ENCODE measurements at places on chromosomes 1 and 21.
A peak's percentile ranks its signal among the peaks of the same experiment; 100 is the strongest.

DNA sequence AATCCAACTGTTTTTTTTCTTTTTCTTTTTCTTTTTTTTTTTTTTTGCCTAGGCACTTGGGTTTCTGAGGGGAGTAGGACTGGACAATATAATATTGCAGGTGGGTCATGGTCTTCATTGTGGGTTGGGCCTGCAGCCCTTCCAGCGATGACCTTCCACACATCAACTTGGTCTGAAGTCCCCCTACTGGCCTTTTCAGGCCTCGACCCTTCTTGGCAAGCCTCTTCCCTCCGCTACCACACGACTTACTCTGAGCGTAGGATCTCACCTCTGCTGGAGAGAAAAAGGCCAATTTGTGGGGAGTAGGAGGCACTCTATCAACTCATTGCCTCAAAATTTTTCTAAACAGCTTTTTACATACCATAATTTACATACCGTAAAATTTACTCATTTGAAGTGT lies 51.1 kb upstream of the GRIK3 start:
- no peak for DNase-seq

- no peak for DNase-seq
These were observed 35.4 kb upstream of the SRSF10 start for GRCh38 chr1:24015221-24016210.

- no peak for DNase-seq
These were observed 4.6 kb downstream of the SNX27 start for GRCh38 chr1:151616505-151616849.

DNA sequence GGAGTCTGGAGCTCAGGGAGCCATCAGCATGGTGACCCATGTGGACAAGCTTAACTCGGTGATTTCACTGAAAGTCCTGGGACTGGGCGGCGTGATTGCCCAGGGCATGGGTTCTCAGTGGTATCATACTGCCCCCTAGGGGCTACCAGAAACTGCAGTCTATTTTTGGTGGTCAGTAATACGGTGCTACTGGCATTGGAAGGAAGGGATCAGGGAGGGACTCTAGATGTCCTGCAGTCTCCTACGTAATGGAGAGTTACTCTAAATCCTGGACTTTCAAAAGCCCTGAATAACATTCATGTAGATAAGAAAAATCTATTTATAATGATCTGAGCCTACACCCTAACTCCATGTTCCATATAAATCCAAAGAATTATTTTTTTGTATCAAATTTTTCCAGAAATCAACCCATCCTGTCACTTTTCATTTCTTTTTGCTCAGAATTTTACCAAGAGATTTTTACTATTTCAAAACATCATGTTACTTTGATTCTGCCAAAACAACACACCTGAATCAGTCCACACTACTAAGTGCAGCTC lies 37.3 kb downstream of the PABPC4 start:
- peak; percentile 66 for DNase-seq

GRCh38 chr1:228784181-228784580 lies 48.9 kb downstream of the RHOU start:
- DNase-seq = no peak

- no peak for DNase-seq
These were observed 87.1 kb upstream of the LYST start for GRCh38 chr1:235953801-235954200.

- no peak for DNase-seq
These were observed 27.0 kb downstream of the NVL start for GRCh38 chr1:224302947-224303346.

DNA sequence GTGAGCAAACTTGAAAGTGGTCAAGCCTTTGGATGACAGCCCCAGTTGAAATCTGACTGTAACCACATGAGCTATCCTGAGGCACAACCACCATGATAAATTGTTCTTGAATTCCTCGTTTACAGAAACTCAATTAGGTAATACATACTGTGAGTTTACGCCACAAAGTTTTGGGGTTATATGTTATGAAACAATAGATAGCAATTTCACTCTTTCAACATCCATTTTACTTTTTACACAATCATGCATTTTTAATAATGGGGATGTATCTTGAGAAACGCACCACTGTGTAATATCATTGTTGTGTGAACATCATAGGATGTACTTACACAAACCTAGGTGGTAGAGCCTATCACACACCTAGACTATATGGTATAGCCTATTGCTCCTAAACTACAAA lies 35.4 kb downstream of the OR2C3 start:
- DNase-seq = no peak

DNA sequence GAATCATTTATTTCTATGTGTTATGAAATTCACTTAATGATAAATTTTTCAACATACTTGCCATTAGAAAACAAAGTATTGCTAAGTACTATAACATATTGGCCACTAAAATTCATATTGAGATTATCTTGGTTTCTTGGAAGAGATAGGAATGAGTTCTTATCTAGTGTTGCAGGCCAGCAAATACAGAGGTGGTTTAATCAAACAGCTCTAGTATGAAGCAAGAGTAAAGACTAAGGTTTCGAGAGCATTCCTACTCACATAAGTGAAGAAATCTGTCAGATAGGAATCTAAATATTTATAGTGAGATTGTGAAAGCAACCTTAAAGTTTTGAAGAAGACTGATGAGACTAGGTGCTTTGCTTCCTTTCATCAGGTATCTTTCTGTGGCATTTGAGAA lies 37.9 kb upstream of the FOXE3 start:
- no peak for DNase-seq

- DNase-seq = no peak
These were observed 385.5 kb downstream of the SMYD3 start for GRCh38 chr1:246121533-246121932.

DNA sequence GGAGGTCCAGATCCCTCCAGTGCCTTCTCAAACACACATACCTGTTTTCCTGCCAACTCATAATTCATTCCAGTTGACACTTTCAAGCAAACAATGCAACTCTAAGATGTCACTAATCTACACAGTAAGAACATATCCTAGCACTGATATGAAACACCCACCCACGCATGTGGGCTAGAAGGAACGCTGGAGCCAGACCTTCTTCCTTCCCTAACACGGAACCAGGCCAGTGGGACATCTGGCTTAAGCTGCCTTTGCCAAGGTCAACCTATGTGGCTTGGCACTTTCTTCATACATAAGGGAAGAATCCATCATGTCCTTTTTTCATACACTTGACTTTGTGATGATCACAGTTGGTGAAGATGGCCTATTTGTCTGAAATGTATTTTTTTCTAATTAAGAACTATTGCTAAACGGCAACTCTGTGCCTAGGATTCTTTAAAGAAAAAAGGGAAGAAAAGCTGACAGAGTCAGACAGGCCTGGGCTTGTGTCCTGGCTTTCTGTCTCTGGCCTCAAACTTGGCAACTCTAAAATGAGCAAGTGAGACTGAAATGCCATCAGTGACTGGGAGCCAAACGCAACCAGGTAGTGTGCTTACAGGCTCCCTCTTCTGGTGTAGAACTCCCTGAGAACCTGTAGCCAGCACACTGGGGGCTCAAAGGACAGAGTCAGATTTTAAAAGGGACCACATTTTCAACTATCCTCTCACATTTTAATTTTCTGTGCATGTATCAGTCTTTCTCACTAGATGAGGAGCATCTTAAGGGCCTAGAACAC lies 92.6 kb upstream of the BEND5 start:
- DNase-seq = no peak

- no peak for DNase-seq
These were observed 53.4 kb upstream of the RGS18 start for GRCh38 chr1:192104852-192105251.

- no peak for DNase-seq
These were observed 582.2 kb upstream of the ADGRL4 start for GRCh38 chr1:79588719-79589118.

GRCh38 chr1:227885135-227885647 lies 62.5 kb downstream of the WNT9A start:
- DNase-seq = no peak

DNA sequence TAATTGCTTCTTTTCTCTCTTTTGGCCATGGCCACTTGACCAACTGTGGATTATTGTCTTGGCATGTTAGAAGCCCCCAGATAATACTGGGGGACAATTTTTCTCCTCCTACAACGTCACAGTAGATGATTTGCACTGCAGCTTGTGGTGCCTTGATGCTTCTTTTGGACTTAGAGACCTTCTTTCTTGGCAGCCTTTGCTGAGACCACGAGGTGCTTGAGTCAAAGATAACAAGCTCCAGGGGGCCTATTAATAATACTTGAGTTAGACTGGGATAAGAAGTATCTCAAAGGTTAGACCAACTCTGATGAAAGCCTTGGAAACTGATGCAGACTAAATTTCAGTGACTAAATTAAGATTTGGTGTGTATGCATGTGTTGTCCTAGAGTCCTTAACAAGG lies 3.2 kb downstream of the PPP1R12B start:
- DNase-seq = no peak

DNA sequence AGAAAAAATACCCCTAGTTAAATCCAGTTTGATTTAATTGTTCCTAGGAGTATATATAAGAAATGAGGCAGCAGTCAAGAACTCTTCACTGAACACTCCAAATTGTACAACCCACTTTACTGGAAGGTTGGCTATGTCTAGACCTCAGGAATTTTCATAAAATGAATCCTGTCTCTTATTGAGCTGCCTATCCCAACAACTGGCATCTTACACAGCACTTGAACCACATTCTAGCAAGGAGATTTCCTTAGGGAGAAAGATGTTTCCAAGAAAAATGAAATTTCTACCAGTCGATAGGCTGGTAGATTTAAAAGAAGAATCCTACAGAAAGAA lies 16.3 kb downstream of the RNF19B start:
- DNase-seq = no peak
